Epithelial cell of prostate (primary cell): ENCODE measurements at places on chromosomes 4 and X.

DNA sequence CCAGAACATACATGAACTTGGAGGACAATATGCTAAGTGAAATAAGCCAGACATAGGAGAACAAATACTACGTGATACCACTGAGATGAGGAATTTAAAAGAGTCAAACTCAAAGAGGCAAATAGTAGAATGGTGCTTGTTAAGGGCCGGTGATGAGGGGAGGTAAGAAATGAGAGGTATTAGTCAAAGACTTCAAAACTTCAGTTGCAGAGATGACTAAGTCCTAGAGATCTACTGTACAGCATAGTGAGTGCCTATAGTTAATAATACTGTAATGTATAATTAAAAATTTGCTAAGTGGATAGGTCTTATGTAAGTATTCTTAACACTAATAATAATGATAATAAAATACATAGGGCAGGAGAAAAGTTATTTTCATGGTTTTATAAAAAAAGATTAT, 126.9 kb upstream of the VEGFC start:
- no peak for DNase-seq

DNA sequence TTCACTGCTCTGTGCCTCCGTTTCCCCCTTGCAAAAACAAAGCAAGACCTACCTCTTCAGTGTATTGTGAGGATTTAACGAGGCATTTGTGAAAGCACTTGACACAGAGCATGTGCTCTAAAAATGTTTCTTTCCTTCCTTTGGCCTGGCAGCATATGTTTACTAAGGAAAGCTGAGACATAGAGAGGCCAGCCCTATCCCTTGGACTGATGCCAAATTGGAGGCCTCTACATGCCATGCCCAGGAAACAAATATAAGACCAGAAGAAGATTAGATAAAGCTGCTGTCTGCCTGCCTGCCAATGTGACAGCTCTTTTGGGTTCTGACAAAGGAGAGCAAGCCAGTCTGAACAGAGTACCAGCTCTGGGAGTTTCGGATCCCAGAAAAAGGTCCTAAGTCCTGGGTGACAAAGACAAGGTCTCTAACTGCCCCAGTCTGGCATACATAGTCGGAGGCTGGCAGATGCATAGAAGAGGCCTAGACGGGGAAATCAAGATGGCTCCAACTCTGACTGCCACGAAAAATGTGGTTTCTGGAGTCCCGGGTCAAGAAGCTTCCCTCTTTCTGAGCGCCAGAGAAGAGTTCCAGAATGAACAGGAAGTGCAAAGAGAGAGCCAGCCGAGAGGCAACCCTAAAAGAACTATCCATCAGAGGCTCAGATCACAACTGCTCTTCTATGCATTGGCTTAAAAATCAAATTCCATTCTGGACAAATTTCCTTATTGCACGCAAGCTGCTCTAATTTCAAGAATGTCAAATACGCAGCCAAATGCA, 25.8 kb downstream of the OTUD6A start:
- DNase-seq: no peak

DNA sequence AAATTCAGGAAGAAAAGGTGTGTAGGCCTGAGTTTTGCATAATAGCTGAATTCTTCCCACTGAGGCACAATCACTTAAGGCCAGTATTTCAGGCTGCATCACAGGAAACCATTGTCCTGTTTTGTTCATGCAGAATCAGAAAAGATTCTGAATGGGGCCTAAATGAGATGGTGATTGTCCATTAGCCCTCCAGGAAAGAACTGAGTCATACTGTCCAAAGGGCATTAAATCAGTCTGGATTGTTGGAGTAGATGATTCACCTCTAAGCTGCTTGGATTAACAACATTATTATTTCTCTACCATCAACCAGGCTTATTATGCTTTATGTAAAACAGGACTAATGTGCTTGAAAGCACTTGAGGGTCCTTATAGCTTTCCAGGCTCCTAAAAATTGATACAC, 36.2 kb downstream of the CT47B1 start:
- DNase-seq: no peak

GRCh38 chr4:7658341-7659204, 223.8 kb upstream of the PSAPL1 start:
- DNase-seq: no peak

DNA sequence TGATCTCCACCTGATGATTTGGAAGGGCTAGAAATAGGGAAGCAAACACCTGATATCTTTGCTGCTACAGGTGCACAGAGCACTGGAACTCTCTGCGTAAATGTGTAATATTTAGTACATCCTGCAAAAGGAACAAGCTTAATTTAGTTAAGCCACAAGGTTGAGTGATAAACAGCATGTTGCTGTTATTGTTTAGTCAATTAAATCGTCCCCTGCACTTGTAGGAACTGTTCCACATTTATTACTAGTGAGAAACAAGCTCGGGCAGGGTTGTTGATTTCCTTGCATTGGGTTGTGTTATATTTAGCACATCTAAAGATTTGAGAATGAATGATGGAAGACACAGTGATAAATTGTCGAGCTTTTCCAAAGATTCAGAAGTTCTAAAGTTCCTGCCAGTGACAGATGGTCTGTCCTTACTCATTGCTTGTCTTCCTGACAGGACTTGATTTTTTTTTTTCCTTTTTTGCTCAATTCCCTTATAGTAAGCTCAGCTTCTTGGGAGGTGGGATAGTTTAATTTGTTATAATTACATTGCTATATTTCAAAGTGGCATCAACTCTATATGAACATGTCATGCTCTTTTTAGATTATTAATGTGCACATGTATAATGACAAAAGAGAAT, 627.0 kb upstream of the ATOH1 start:
- DNase-seq: no peak

GRCh38 chrX:19121898-19122640, at the start of gene ADGRG2:
Gene ADGRG2 (minus strand): TSS chrX:19122468. CDS start chrX:19068834, 53,634 bp downstream.
- DNase-seq: no peak

DNA sequence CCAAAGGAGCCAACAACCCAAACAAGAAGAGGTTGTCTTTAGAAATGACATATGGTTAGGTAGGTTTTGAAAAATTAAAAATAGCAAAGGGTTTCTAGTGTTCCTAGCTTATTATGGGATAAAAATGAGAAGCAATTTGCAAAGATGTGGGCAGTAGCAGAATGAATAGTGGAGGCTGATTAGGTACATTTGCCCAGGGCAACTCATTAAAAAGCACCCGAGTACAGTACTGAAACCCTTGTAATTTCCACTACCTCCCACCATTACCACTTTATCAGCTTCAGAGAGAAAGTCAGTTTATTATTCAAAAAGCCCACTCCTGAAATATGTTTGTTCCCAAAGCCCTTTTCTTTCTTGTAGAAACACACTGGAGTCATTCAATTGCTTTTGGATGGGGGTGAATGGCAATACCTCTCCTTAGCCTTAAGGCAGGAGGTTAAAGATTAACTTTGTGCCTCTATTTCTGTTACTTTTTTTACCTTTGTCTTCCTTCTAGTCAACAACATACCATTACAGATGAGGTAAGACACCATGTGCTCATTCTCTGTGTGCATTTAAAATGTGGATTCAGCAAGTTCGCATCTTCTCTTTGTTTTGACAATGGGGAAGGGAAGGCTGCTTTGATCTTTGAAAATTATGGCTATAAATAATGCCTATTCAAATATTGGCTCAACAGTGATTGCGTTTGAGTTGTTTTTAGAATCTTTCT, 353.8 kb upstream of the CASK start:
- no peak for DNase-seq

GRCh38 chrX:129493643-129494042, 29.6 kb downstream of the SMARCA1 start:
- no peak for DNase-seq

- no peak for DNase-seq
These were observed 225.6 kb upstream of the LCORL start for GRCh38 chr4:18247189-18247588.

GRCh38 chrX:44099366-44099765, 126.2 kb upstream of the NDP start:
- DNase-seq: no peak

- no peak for DNase-seq
These were observed 63.3 kb downstream of the CCSER1 start for GRCh38 chr4:90190525-90190924.

- no peak for DNase-seq
These were observed 24.5 kb downstream of the EREG start for GRCh38 chr4:74389494-74389893.

DNA sequence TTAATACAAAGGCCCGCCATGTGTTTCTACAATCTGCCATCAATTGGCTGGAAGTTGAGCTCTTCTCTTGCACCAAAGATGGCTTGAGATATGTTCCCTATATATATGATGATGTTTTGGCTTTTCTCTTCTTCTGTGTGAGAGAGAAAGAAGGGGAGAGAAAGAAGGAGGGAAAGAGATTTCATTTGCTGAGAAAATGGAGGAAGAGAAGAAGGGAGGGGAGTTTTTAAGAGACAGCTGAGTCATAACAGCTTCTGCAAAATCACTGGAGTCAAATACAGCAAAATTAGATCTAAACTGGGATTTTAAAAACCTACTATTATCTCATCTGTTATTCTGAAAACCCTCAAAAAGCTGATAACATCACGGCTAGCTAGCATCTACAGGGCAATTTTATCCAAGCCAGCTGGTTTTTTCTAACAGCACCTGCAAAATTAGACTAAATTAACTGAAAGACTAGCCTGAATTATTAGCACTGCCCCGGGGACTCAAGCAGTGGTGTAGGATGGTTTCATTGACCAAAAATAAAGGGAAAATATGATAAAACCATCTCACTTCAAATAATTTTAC, 647.6 kb upstream of the ACTRT1 start:
- DNase-seq: no peak

DNA sequence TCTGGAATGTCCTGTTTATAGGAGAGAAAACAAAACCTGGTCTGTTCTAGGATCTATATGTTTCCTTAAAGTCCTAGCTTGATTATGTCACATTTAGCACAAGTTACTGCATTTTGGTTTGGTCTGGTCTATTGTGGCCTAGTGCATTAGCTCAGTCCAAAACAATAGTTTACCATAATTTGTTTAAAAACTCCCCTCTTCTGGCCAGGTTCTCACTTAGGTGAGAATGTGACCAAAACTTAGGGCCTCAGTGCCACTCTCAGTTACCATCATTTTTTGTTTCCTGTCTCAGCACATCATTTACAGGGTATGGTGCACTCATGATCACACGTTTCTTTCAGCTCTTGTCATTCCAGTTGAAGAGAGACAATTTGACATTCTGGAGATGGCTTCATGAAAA, 378.5 kb downstream of the KLHL4 start:
- no peak for DNase-seq

DNA sequence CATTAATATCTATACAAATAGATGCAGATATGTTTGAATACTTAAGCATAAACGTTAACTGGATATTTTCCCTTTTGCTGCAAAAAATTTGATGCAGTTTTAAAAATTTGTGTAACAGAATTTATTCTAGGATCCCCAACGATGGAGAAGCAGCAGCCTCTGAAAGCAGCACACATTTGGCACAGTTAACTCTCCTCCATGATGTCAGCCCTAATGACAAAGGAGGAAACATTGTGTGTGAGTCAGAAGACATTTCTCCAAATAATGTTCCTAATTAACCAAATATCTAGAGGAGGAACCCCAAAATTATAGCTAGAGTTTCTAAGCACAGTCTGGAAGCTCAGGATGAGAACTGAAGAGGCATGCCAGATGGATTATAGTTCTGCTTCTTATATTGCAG, 281.9 kb upstream of the MAD2L1 start:
- no peak for DNase-seq

DNA sequence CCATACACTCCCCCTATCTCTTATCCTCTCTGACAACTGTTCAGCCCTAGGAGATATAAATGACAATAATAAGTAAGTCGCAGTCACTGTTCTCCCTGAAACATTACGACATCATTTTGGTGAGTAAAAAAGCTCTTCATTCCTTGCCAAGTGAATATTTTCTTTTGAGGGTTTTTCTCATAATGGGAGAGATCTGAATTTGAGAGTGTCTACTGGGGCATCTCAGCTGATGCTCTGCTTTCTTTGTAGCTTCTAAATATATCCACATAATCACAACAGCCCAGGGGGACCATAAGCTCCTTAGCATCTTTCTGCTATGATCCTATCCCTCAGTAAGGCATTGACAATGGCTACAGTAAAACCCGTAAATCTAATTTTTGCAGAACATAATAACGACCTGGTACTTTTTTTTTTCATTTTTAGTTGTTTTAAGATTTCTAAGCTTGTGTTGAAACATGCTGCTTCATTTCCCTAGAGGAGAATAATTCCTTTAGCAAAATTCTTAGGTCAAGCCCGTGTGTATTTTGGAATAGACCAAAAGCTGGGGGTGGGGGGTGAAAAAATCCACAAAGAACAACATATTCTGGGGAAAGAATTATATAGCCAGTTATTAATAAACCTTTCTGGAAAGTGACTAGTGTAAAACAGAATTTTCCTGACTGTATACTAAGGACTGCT, 78.1 kb upstream of the GPM6B start:
- DNase-seq: no peak

GRCh38 chr4:76016393-76016792, 6.9 kb downstream of the CXCL10 start:
- DNase-seq: peak; percentile 31

DNA sequence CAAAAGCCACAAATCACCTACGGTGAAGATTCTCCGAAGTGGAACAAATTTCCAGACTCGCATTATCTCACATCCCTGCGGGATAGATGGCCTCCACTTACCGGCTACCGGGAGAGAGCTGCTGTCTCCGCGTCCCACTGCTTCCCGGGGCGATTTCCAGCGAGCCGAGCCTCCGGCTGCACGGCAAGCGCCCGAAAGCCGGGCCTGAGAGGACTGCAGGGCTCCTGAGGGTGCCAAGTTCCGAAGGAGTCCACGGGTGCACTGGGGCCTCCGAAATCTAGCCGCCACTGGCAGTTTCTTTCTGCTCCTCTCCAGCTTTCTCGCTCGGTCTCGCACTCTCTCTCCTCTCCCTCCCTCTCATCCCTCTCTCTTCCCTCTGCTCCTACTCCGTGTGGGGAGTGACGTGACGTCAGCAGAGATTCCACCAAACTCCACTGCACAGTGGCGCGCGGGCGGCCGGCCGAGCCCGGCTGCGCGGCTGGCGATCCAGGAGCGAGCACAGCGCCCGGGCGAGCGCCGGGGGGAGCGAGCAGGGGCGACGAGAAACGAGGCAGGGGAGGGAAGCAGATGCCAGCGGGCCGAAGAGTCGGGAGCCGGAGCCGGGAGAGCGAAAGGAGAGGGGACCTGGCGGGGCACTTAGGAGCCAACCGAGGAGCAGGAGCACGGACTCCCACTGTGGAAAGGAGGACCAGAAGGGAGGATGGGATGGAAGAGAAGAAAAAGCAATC, 14.0 kb upstream of the PITX2 start:
- DNase-seq: no peak

DNA sequence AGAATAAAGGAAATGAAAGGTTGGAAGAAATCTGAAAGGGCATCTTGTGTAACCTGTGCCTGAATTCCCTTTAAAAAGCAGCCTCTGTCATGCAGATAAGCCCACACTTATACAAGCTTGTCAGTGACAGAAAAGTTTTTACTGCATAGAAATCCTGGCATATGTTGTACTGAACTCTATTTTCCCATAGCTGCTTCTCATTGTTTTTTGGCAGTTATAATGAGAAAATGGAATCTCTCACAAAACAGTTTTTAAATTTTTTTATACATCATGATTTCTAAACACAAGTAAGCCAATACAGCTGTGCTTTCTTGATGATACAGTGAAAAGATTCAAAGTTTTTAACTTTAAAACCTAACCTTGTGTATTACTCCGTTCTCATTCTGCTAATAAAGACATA, 511.4 kb upstream of the ARX start:
- no peak for DNase-seq
